Left cardiac atrium (tissue), 4 donors: ENCODE measurements at places on chromosomes 3 and 15. TPM values are rescaled to one million over a fixed set of nuclear protein-coding genes. Genes with fewer than 3 reads are reported as not detected.

DNA sequence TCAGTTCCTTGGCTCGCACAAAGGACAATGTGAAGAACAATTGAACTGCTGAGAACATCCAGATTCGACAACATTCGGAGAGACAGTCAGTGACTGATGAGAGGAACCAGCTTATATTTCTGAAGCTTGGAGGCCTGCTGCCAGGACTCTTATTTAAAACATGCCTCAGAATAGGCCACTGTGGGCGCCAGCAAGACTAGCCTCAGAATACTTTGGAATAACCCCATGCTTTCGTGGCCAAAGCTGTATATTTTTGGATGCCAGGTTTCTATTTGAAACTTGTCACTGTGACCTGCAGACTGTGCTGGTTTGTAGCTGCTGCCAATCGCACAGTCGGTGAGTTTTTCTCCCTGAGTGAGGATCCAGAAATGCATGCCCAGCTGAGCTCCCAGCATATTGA, 129.9 kb upstream of the UBE3A start:
- DNase-seq = no peak

DNA sequence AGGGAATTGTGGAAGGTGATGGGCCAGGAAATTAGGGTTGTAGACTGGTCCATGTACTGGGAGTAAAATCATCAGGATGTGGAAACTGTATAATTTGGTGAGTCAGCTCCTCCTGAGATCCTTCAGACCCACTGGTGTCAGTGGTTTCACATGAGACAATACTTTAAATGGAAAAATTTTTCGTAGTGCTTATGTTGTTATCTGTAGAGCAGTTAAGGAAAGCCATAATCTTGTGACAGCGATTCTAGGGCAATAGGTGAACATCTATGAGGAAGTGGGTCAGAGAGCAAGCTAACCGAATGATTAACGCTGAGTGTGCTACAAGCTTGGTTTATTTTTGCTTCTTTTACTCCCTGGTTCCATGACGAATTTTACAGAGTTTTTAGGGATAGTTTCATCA, 200.6 kb downstream of the CADM2 start:
- DNase-seq = no peak

DNA sequence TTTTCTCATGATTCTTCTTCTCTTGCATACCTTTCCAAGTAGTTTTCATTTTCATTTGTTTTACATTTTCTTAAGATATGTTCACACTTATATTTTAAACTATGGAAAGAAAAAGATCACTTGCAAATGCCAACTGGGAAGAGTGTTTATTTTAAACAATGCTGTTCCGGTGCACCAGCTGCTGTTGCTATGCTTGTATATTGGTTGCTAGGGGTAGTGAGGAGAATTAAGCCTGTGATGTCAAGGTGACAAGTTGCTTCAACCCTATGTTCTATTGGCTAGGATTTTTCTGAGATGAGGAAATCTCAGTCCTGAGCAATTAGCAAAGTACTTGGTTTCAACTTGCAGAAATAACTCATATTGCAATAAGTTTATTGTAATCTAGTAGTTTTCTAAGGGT, 500.1 kb downstream of the MFSD1 start:
- DNase-seq = no peak

GRCh38 chr3:5292512-5292911, 105.0 kb downstream of the EDEM1 start:
- DNase-seq = no peak

DNA sequence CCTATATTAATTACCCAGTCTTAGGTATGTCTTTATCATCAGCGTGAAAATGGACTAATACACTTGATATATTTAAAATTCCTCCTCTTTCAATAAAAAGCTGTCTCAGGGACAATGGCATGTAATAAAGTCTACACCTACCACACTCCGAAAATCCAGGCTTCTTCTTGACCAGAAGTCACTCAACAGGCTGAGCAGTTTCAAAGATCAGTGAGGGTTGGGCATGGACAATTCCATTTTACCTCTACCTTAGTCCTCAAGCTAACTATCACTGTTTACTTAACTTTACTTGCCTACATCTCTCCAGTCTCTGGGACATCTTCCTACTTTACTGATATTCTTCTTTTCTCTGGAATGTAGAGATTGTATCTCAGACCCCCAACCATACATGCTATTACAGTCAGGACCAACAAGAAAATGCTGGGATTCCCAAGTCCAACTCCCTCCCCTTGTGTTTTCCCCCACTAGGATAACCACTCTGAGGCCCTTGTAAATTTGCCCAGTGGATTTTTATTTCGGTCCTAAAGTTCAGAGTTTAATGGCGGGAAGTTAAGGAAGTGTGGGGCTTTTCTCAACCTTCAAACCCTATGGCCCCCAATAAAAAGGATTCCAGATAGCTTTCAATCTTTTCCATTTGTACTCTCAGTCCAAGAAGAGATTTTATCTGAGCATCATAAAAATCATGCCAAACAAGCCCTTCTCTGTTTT, 137.1 kb upstream of the TSC22D2 start:
- no peak for DNase-seq

ATP2B2 gene
- 0.31 TPM for total RNA-seq

EOMES gene
- total RNA-seq = 0.74 TPM

FETUB gene
- total RNA-seq = not detected

CLDN18 gene
- total RNA-seq = 13.2 TPM
